RCC 7860 (cell line): ENCODE measurements at places on chromosomes 11 and 22.

- no peak for DNase-seq
These were observed 419.4 kb downstream of the DYNC2H1 start for GRCh38 chr11:103528596-103528995.

GRCh38 chr11:91796999-91797398, 427.6 kb upstream of the FAT3 start:
- peak; percentile 59 for DNase-seq

- no peak for DNase-seq
These were observed 12.2 kb upstream of the ZBTB16 start for GRCh38 chr11:114047327-114047726.

- DNase-seq = no peak
These were observed 94.7 kb upstream of the RASSF10 start for GRCh38 chr11:12914400-12914912.

DNA sequence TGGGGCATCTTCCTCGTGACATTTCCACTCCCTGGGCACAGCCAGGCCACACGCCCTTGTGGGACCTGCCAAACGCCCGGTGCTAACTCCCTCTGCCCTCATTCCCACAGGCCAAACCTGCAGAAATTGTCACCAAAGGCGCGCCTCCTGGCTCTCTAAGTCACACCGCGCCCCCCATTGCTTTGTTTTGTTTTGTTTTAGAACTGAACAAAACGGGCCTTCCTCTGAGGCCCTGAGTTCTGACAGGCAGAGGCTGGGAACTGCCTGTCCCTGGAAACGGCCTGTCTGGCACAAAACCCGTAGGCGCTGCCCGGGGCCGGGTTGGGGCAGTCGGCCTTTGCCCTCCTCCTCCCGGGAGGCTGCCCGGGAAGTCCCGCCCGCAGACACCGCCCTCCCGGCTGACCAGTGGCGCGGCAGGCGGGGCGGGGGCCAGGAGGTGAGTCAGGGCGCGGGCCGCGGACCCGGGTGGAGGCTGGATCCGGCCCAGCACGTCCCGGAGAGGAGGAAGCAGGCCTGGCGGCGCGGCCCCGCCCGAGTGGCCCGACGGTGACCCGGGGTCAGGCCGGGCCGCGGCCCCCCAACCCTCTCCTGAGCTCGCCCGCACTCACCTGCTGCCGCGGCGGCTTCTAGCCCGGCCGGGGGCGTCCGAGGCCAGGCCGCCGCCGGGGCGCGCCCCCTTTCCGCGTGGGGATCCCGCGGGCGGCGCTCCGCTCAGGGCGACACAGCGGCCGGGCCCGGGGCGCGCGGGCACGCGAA, 465 bp downstream of the SUN2 start:
- peak; percentile 73 for DNase-seq

DNA sequence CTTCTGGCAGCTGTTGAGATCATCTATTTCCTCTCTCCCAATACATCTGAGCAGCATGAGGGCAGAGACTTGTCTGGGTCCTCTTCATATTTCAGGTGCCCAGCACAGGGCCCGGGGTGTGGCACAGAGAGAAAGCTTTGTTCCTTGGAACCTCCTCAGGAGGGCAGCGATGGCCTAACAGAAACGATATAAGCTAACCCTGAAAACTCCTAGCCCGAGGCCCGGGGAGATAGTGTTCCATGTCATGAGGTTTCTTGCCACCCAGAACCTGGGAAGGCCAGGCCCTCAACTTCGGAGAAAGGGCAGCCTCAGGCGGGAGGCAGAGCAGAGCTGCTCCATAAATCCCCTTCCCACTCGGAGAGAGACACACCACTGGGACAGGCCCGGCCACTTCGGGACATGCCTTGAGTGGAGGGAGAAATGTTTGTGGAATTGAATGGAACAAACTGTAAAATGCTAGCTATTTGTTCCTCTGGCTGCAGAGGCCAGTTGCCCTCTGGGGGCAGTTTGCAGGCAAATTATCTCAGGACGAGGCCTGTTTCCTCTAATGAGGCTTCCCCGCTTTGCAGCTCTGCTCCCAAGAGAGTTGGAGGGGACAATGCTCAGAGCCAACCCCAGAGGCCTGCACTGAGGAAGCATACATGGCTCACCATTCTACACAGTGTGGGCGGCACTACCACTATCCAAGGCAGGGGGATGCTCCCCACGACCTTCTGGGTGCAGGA, 11.6 kb downstream of the ARRB1 start:
- DNase-seq = no peak

- no peak for DNase-seq
These were observed 434.7 kb downstream of the TBC1D22A start for GRCh38 chr22:47196881-47197772.

DNA sequence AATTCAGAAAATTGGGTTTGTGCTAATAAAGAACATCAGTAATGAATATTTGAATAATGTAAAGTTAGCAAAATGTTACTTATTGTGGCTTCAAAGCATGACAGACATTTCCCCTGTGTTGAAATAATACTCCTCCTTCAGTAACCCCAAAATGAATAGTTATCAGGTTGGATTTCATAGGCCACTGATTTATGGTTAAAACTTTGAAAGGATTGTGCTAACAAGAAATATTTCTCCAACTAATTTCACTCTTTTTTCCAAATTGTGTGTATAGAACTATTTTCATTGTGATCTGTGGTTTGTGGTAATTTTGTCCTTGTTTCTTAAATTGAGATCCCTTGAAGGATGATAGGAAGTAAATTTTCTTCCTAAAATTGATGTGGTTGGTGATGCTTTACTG, 7.9 kb downstream of the DDX10 start:
- no peak for DNase-seq

DNA sequence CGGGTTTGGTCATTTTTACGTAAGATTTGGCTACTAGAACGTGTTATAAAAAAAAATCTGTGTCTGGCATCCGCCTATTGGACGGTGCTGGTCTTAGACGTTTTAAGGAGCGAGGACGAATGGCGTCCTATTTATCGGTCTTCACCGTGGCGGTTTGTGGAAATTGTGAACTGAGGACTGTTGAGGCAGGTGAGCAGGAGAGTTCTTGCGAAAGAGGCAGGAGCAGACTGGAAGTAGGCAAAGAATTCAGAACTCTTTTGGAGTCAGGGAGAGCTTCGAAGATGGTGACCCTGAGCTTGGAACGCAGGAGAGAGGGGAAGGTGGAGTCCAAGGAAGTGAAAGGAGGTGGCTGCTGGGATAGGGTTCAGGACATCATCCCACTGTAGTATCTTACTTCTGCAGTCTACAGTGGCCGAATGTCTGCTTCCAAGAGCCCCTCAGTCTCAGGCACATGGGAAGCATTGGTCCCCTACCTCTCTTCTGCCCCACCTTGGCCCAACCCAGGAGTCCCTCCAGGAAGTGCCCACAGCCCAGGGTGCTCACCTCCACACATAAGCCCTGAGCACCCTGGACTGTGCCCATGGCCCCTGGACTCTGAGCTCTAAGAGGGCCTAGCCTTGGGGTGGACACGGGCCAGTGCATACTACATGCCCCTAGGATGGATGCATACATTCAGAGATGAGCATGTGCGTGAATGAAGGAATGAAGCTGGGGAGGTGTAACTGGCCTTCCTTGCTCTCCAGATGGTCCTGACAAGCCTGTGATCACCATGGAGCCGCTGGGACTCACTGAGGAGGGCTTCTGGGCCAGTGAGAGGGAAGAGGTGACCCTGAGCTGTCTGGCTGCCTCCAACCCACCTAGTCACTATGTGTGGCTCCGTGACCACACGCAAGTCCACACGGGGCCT, 3.7 kb downstream of the VSIG10L2 start:
- DNase-seq = no peak

DNA sequence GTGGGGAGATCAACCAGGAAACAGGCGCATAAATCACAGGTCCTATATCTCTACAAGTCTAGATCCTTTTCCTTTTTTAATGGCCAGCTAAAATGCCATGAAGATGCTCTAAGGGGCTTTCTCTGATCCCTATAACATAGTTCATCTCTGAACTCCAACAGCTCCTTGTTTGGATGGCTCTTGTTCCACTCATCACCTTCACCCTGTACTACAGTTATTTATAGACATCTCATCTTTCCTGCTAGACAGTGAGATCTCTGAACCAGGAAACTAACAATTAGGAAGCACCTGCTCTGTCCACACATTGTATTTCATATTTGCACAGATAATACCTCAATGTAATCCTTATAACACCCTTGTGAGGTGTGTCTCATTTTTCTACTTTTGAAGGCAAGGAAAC, 31.6 kb downstream of the KCNA4 start:
- no peak for DNase-seq

DNA sequence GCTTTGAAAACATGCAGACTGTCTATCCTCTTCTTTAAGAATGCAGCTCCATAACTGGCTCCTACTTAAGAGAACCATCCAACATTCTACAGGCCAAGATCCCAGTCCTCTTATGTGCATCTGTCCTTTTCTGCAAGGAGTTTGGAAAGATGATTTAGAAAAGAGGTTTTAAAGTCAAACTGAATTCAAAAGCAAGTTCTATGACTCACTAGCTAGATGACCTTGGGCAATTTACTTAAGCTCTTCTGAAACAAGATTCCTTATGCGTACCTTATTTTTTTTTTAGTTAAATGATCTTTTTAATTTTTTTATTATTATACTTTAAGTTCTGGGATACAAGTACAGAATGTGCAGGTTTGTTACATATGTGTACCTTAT, 29.2 kb downstream of the GUCY1A2 start:
- no peak for DNase-seq

- no peak for DNase-seq
These were observed 16.6 kb downstream of the PIH1D2 start for GRCh38 chr11:112057170-112057569.
